ENCODE measurements at places on chromosomes 12 and 14.
A peak's percentile ranks its signal among the peaks of the same experiment; 100 is the strongest.

DNA sequence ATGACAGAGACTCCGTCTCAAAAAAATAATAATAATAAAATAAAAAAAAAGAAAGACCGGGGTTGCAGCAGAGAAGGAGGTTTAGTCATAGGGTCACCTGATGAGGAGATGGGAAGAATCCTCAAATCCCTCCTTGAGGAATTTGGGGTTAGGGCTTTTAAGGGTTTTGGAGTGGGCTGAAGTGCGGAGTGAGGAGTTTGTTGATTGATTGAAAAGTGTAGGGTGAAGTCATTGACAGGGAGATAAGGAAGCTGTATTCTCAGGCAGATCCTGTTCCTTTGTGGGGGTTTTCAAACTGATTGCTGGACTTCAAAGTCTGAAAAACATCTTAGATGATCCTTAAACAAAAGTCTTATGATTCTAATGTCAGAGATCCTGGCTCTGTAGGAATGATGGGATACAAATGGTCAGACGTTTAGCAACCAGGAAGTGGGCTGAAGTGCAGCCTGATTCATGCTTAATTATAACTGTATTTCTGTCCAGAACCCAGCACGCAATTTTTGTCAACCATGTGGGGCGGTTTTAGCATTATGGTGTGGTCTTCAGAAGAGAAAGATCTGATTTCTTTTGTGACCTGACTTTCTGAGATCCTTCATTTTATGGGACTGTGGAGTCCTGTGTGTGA, 16.0 kb downstream of the FNTB start:
- peak; percentile 30 for DNase-seq

- DNase-seq, result no peak
Measured at GRCh38 chr14:94965551-94966313, 191.6 kb downstream of the DICER1 start.

DNA sequence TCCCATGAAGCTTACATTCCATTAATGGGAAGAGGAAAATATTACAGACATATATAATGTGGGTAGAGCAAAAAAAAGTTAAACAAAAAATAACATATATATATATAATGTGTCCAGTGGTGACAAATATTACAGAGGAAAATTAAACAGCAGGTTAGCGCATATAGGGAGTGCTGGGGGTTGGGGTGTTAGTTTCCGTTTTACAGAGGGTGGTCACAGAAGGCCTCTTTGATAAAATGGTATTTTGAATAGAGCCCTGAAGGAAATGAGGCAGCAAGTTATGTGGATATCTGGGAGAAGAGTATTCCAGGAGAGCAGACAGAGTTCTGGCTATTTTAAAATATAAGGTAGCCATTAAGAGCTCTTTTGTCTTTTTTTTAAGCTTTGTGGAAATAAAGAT, 73.2 kb downstream of the DCAF5 start:
- DNase-seq, result peak; percentile 9

- DNase-seq, result no peak
Measured at GRCh38 chr14:101717663-101718490, 43.6 kb upstream of the PPP2R5C start.

DNA sequence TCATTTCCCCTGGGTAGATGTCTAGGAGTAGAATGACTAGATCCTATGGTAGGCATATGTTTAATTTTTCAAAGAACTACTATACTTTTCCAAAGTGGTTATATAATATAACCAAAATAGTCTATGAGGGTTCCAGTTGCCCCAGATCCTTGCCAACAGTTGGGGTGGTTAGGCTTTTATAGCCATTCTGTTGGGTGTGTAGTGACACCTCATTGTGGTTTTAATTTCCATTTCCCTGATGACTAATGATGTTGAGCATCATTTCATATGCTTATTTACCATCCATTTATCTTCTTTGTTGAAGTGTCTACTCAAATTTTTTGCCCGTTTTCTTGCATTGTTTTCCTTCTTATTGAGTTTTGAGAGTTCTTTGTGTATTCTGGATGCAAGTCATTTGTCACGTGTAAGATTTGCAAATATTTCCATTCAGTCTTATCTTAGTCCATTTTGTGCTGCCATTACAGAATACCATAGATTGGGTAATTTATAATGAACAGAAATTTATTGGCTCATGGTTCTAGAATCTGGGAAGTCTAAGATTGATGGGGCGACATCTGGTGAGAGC, 4.7 kb downstream of the SYNE2 start:
- DNase-seq, result no peak

GRCh38 chr14:69671365-69672030, 60.1 kb downstream of the SUSD6 start:
- no peak for DNase-seq

DNA sequence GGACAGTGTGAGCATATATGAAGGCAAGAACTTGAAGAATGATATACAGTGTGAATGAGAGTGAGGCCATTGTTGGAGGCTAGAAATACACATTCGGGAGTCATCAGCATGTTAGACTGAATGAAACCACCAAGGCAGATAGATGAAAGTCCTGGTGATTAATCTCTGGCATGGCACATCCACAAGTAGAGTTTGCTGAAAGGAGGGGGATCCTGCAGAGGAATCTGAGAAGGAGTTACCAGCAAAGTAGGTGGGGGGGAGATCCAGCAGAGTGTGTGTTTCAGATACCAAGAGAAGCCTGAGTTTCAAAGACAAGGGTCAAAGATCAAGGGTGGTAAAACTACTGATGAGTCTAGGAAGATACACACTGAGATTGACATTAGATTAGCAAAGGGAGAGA, 426.7 kb upstream of the DCN start:
- DNase-seq, result no peak

DNA sequence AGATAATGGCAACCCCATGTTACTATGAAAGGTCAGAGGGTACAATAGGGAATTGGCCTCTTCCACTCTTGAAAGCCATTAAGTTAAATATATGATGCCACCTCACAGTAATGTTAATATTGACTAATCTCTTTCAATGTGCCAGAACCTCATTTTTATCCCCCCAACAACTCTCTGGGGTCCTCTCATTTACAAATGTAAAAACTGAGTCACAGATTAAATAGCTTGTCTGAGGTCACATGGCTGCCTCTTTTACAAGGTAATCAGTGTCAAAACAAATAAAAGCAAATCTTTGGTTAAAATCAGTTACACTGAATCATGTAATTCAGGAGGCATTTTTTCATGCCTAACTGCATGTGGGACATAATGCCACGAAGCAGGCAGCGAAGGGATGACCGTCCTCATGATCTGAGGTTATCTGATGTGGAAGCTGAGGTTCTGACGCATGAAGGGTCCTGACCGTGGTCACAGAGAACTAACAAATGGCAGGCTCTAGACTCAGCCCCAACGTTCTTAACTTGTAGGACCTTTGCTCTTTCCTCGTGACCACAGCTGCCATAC, 78.5 kb downstream of the PTPN21 start:
- no peak for DNase-seq
